Astrocyte of the spinal cord (primary cell): ENCODE measurements at places on chromosomes 2 and 18.
A peak's percentile ranks its signal among the peaks of the same experiment; 100 is the strongest.

DNA sequence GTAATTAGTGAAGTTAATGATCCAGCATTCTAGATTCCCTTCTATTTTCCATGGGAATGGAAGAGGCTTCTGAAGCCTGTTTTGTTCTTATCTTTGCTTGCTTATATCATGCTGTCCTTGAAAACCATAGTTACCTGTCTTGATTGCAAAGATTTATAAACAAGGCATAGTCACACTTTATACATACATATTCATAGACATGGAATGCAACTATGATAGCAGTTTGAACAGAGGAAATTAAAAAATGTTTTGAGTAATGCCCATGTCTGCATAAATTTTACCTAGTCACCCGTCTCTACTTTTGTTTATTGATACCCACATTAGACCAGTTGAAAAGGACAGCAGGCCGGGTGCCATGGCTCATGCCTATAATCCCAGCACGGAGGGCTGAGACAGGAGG, 289.0 kb downstream of the PTPRM start:
- DNase-seq, result no peak

- no peak for DNase-seq
These were observed 54.0 kb downstream of the EMILIN2 start for GRCh38 chr18:2900684-2901422.

DNA sequence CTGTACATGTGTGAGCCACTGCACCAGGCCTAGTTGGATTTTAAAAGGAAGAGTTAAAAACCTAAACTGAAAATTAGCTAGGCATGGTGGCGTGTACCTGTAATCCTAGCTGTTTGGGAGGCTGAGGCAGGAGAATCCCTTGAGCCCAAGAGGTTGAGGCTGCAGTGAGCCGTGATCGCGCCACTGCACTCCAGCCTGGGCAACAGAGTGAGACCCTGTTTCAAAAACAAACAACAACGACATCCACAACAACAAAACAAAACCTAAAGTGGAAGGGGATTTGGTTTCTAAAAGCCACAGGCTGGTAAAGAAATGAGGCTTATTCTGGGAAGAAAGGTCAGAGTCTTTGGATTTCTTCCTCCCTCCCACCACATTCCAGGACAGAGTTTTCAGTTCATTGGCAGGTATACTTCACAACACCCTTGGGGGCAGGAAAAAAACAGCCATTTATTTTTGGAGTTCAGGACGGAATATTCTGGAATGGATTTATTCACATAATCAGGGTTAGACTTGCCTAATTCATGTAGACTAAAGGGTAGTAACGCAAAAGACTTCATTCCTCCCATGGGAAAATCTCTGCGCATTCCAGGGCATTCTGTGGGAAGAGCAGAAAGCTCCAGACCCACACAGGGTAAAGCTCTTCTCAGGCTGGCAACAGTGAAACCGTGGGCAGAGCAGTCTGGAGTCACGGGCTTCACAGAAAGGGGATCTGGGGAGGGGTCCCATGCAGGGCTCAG, 34.9 kb downstream of the TEX44 start:
- no peak for DNase-seq

DNA sequence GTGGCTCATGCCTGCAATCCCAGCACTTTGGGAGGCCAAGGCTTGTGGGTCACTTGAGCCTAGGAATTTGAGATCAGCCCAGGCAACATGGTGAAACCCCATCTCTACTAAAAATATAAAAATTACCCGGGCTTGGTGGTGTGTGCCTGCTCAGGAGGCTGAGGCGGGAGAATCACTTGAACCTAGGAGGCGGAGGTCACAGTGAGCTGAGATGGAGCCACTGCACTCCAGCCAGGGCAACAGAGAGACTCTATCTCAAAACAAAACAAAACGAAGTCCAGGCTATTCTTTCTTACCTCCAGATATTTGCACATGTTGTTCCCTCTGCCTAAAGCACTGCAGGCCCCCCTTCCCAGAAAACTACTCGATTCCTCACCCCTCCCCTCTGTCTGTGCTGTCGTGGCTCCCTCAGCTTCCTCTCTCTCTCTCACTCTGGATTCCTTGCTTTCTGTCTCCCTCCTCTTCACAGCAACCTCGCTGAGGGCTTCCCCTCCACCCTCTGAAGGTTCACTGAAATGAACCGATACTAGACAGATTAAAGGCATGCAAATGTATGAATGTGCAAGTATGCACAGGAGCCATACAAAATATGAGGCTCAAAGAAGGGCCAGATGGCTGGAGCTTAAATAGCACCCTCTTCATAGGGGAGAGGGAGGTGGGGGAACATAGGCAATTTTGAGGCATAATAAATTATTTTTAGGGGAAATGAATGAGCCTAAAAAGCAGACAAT, 18.5 kb downstream of the TMEM177 start:
- no peak for DNase-seq

- peak; percentile 9 for DNase-seq
These were observed 28.4 kb downstream of the EIPR1 start for GRCh38 chr2:3349211-3349693.

DNA sequence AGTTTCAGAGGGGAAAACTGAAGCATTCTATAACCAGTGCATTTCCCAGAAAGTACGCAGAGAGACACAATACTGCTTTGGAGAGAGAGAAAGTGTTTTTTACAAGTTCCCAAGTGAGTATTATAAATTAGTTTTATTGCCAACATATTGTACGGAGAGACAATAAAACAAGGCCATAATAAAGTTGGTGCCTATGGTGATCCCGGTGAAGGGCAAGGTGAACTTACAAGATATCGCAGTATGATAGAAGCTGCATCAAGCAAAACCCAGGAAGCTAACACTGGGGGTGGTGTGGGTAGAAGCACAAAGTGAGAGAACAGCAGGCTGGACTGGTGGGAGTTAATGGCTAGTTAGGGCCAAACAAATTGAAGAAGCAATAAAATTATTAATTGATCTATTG, 7.5 kb downstream of the TMSB10 start:
- no peak for DNase-seq

DNA sequence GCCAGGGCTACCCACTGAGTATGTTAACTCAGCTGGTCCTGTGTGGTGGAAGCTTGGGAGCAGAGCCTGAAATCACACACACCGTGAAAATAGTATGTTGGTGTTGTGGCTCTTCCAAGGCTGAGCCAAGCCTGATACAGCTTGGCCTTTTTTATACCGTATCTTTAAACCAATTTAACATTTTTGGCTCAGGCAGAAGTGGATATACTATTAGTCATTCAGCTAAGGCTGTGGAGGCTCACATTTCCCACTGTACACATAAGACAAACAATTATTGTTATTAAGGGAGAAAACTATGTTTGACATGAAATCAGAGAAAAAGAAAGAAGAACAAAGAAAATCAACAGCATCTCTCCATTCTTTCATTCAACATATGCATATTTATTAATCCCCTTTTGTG, 159.0 kb downstream of the BCL11A start:
- DNase-seq, result no peak

- DNase-seq, result peak; percentile 36
These were observed 31.3 kb downstream of the LANCL1 start for GRCh38 chr2:210445116-210445707.

DNA sequence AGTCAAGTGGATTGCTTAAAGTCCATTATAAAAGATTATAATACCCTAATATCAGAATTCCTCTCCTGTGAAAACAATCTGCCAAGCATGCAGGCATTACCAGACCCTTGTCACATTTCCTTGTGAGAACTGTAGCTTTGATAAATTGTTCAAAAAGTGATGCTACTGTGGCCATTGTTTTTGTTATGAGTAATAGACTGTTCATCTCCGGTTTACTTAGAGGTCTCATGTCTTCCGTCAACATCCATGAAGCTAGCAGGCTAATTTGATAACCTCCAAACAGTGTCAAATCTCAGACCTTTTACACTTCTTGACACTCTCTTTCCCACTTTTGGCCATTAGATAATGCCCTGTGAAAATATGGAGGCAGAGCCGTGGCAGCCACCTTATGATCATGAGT, 342.7 kb downstream of the CPS1 start:
- DNase-seq, result peak; percentile 12

- peak; percentile 6 for DNase-seq
These were observed 23.7 kb downstream of the ATP9B start for GRCh38 chr18:79092874-79093273.

DNA sequence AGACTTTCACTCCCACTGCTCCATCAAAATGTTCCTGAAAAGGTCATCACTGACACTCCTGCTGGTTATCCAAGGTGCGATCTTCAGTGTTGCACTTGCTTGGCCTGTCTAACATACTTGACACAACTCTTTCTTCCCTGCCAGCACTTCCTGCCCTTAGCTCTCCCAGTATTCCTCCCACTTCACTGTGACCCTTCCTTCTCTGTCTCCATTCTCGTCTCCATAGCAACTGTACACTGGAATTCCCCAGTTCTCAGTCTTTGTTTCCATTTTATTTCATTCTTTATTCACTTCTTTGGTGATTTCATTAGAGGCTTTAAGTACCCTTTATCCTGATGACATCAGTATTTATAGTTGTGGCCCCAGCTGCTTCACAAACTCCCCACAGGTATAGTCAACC, 333.0 kb downstream of the IRS1 start:
- DNase-seq, result no peak

DNA sequence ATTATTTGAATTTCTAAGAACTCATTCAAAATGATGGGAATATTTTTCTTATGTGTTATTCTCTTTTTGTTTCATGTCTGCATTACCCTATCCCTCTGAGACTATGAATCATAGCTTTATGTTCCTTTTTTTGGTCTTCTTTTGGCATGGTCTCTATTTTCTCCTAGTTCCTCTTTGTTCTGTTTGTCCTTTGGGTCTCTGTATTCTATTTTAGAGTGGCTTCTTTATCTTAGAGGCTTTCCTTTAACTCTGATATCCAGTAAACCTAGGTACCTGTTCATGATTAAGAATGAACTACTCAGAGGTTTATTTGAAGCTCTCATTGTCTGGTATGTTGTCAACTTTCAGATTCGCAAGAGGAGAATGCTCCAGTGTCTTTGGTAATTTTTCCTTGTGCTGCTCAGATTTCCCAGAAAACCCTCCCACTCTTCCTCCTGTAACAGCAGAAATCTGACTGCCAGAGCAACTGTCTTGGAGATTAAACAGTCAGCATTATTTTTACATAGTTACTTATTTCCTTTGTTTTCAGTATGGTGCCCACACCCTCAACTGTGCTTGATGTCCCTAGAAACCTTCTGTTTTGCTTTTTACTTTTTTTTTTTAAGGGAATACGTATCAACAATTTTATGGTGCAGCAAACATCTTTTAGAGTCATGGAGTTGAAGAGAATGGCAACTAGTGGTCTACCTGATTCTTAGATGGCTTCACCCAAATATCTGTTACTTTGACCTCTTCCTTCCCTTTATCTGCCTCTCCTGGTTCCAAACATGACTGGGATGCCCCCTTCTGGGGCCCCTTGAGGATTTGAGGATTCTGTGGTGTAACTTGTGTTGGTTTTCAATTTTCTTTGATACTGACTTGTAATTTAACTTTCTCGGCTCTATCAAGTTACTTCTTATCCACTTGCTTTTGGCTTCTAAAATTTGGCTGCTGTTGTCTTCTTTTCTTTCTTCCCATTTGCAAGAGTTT, 92.0 kb downstream of the DPP10 start:
- no peak for DNase-seq

DNA sequence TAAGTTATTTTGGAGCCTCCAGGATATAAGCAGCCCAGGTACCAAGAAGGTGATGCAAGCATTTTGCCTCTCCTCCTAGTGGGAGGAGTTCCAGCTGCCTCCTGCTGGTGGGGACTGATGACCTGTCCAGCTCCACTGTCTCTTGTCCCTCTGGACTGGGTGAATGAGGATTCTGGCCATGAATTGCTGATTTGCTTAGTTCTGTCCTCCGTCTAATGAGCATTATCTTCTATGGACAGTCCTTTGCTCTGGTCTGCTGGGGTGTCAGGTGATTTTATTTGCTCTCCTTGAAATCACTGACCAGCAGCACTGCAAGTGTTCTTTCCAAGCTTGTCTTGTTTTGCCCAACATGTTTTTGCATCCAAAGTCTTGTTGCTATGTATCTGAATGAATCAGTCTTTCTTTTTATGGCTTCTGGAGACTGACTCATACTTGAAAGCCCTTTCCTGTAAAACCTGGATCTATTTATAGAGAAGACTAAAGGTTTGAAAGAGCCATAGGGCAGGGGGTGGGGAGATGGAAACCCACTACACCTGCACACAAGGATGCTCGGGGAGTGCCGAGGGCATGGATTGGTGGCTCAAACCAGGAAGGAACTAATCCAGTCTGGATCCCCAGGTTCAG, 40.5 kb upstream of the EFHD1 start:
- DNase-seq, result peak; percentile 90

DNA sequence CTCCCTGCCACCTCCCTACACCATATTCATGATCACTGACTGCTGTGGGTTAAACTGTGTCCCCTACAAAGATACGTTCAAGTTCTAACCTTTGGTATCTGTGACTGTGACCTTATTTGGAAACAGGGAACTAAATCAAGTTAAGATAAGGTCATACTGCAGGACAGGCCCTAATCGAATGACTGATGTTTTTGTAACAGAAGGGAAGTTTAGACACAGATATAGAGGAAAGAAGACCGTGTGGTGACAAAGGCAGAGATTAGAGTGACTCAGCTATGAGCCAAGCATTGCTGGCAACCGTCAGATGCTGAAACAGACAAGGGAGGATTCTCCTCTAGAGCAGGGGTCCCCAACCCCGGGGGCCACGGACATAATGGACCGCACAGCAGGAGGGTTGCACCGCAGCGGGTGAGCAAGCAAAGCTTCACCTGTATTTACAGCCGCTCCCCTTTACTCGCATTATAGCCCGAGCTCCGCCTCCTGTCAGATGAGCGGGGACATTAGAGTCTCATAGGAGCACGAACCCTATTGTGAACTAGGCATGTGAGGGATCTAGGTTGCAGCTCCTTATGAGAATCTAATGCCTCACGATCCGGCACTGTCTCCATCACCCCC, 28.9 kb upstream of the RNF152 start:
- no peak for DNase-seq

DNA sequence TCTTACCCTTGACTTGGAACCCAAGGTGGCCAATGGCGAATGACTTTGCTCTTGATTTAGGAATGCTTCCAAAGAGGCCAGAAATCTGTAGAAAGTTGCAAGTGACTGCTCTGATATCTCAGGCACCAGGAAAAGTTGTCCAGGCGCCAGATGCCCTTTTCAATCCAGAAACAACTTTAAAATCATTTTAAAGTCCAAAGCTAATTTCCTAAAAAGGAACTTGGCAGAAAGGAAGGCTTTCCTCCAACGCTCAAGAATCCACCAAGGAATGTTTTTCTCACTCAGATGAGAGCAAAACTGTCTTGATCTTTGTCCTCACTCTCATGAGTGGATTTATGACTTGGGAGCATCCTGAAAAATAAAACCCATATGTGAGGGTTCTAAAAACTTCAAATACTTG, 5.3 kb downstream of the NGEF start:
- DNase-seq, result no peak

DNA sequence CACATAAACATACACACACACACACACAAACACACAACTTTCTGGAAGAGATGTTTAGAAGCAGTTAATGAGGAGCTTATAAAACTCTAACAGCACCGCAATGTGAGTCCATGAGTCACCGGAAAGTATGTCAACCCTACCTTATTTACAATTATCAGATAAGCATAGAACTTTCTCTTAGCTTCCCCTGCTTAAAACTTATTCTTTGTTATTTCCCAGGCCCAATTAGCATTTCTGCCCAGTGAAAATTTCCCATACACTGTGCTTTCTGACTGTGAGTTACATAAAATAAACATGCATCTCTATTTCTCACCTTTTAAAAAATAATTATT, 737.6 kb downstream of the LRP1B start:
- DNase-seq, result peak; percentile 55
